ENCODE measurements at places on chromosomes 1 and 21. TPM values are rescaled to one million over a fixed set of nuclear protein-coding genes. Genes with fewer than 3 reads are reported as not detected.

DNA sequence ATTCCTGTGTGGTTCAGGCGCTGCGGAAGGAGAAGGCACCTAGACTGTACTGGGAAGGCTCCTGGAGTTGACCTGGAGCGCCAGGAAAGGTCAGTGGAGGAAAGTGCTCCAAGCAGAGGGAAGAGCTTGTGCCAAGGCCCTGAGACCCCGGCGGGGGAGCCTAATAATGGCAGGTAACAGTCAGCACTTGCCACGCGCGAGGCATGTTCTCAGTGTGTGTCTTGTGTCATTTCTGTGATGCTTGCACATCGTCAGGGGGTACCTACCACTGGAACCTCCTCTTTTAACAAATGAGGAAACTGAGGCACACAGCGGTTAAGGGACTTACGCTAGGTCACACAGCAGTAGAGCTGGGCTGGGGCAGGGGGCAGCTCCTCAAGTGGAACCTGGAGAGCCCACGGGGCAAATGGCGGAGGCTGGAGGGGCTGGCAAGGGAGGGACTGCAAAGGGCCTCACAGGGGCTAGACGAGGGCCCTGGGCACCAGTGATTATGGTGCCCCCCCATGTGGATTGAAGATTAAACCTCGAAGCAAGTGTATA is 976 bp upstream of the BMP8B start:
- no peaks in the 10 kb centered on the region for H3K27me3 ChIP-seq
- no peaks in the 10 kb centered on the region for H3K36me3 ChIP-seq
- no peak for DNase-seq
- peak overlapping the region; percentile 46 for H3K4me3 ChIP-seq

DNA sequence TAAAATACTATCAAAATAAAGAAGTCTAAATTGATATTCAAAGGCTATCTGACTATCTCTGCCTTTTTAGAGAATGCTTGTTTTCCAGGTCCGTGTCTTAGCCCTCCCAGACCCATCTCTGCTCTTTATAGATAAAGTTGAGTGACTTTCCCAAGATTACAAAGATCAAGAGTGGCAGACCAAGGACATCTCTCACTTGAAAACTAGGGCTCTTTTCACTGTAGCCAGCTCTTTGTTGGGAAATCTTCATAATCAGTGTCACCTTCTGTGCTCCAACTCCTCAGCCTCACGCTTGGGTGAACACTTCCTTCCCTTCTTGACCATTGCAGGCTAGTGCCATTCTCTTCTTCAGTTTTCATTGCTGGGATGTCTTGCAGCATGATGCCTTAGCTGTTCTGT is 211.1 kb downstream of the PBX1 start:
- no peak overlapping the region for H3K4me3 ChIP-seq
- peak overlapping the region; percentile 82 for H3K27ac ChIP-seq
- peaks cover 98% of the 10 kb centered on the region for H3K4me1 ChIP-seq
- DNase-seq: no peak
- H3K27me3 ChIP-seq: no peaks in the 10 kb centered on the region

DNA sequence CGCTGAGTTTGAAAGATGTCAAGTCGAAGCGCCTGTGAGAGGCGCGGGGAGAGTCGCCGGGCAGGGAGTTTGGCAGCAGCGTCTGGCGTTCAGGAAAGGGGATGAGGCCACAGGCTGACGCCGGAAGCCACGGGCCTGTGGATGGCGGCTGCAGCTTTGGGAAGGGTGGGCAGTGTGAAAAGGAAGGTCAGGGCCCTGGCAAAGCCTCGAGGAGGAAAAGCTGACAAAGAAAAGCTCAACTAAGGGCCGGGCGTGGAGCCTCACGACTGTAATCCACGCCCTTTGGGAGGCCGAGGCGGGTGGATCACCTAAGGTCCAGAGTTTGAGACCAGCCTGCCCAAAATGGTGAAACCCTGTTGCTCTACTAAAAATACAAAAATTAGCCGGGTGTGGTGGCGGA is 25.2 kb upstream of the COX20 start:
- no peak overlapping the region for H3K27ac ChIP-seq
- H3K4me1 ChIP-seq: no peaks in the 10 kb centered on the region
- DNase-seq: no peak
- H3K4me3 ChIP-seq: no peak overlapping the region
- no peaks in the 10 kb centered on the region for H3K36me3 ChIP-seq

DNA sequence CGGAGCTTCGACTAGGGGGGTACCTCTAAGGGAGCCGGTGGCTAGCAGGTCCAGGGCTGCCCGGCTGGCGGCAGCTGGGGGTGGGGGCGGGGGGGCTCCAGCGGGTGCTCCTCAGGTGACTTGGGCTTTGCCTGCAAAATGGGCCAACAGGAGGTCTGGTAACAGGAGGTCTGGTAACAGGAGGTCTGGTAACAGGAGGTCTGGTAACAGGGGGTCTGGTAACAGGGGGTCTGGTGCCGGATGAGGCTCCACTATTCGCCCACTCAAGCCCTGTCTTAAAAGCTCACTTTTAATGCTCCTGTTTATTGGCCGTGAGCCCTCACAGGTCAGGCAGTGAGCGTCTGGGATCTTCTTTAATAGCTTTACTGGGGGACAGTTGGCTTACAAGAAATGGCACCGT is 40.4 kb upstream of the ACTRT2 start:
- H3K4me3 ChIP-seq: no peak overlapping the region
- H3K27me3 ChIP-seq: no peaks in the 10 kb centered on the region
- no peaks in the 10 kb centered on the region for H3K4me1 ChIP-seq
- H3K36me3 ChIP-seq: no peaks in the 10 kb centered on the region

The RAB3B gene
- total RNA-seq: 2.0 TPM

All from vagina (tissue), 2 donors.